ENCODE measurements at places on chromosomes 5 and 9. TPM values are rescaled to one million over a fixed set of nuclear protein-coding genes. Genes with fewer than 3 reads are reported as not detected.
A peak's percentile ranks its signal among the peaks of the same experiment; 100 is the strongest.

KCNT1 gene
- 0.14 TPM for total RNA-seq

RFESD gene
- 4.5 TPM for total RNA-seq

STC2 gene
- 38.5 TPM for total RNA-seq

- no peak overlapping the region for H3K4me3 ChIP-seq
- no peaks in the 10 kb centered on the region for H3K36me3 ChIP-seq
- H3K27me3 ChIP-seq = no peaks in the 10 kb centered on the region
- peaks cover 2% of the 10 kb centered on the region for H3K4me1 ChIP-seq
Observed at GRCh38 chr9:34546102-34546833, 23.5 kb upstream of the ENHO start.

- peaks cover 24% of the 10 kb centered on the region for H3K4me1 ChIP-seq
- peaks cover 17% of the 10 kb centered on the region for H3K36me3 ChIP-seq
- peak; percentile 17 for DNase-seq
- H3K27ac ChIP-seq = peak overlapping the region; percentile 58
- no peaks in the 10 kb centered on the region for H3K27me3 ChIP-seq
- H3K4me3 ChIP-seq = no peak overlapping the region
Observed at GRCh38 chr9:112065806-112066606, 109.1 kb downstream of the SUSD1 start.

DNA sequence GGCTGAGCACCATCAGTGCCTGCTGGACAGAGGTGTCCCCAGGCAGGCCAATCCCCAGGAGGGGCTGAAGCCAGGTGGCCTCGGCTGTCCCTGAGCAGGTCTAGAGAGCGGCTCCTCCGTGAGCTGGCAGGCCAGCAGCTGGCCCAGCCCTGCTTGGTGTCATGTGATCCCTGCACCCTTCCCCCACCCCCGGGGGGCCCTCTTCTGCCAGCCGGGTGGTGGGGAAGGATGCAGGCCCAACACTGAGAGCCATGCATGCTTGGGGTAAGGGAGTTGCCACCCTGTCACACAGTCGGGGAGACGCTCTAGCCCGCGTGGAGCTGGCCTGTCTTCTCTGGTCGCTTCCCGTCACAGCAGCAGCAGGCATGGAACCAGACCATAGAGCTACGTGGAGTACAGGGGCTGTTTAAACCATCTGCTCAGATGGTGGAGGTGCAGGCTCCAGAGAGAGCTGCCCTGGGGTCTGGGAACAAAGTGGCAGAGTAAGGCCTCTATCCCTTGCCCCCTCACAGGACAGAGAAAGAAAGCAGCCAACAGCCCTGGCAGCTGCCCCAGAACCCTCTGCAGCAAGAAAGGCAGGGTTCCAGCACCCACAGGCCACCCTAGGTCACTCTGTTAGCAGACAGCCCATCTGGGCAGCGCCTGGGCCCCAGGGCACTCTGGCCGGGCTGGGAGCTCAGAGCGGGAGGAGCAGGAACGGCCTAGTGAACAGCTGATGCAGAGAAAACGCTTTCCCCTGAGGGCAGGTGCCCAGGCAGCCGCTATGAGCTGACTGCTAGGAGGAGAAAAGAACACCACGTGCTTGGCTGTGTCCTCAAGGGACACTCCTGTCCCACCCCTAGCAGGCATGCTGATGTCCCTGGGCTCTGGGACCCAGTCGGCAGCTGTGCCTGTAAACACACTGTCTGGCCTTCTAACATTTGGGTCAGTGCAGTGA lies 6.8 kb downstream of the RALGDS start:
- H3K4me3 ChIP-seq = no peak overlapping the region
- H3K27ac ChIP-seq = no peak overlapping the region
- peaks cover 8% of the 10 kb centered on the region for H3K36me3 ChIP-seq
- H3K27me3 ChIP-seq = peaks cover 21% of the 10 kb centered on the region
- no peak for DNase-seq
- H3K4me1 ChIP-seq = peaks cover 3% of the 10 kb centered on the region

DNA sequence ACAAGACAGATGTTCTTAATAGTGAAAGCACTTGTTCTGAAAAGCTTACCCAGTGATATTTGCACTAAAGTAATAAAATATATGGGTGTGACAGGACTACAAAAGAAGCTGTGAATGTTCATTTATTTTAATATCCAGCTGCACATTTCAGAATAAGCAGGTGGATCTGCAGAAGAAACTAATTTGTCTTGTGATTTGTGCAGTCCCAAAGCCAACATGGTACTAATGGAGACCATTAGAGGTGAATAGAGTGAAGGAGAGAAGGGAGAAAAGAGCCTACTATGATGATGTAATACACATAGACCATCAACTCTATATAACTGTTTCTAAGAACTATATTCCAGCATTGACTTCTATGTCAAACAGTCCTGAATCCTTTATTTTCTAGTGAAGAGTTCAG lies 362.8 kb downstream of the ISL1 start:
- no peak overlapping the region for H3K27ac ChIP-seq
- H3K27me3 ChIP-seq = no peaks in the 10 kb centered on the region
- no peaks in the 10 kb centered on the region for H3K36me3 ChIP-seq
- no peak for DNase-seq
- no peaks in the 10 kb centered on the region for H3K4me1 ChIP-seq
- H3K4me3 ChIP-seq = no peak overlapping the region

- no peaks in the 10 kb centered on the region for H3K4me1 ChIP-seq
- no peak overlapping the region for H3K27ac ChIP-seq
- H3K4me3 ChIP-seq = no peak overlapping the region
- H3K27me3 ChIP-seq = peaks cover 3% of the 10 kb centered on the region
Observed at GRCh38 chr9:134559013-134559412, 82.6 kb upstream of the COL5A1 start.

GRCh38 chr9:132638240-132638639 lies 31.5 kb downstream of the DDX31 start:
- H3K27ac ChIP-seq = peak overlapping the region; percentile 1
- no peak for DNase-seq
- peaks cover 34% of the 10 kb centered on the region for H3K36me3 ChIP-seq
- H3K4me1 ChIP-seq = no peaks in the 10 kb centered on the region
- no peaks in the 10 kb centered on the region for H3K27me3 ChIP-seq
- H3K4me3 ChIP-seq = no peak overlapping the region

GRCh38 chr5:111379391-111379816 lies 132.9 kb downstream of the STARD4 start:
- H3K36me3 ChIP-seq = no peaks in the 10 kb centered on the region
- peaks cover 4% of the 10 kb centered on the region for H3K4me1 ChIP-seq
- no peak for DNase-seq
- no peak overlapping the region for H3K27ac ChIP-seq

Data from WTC11 (cell line).